Germinal center (tissue), 1 donor: ENCODE measurements at places on chromosomes 7 and 10.

DNA sequence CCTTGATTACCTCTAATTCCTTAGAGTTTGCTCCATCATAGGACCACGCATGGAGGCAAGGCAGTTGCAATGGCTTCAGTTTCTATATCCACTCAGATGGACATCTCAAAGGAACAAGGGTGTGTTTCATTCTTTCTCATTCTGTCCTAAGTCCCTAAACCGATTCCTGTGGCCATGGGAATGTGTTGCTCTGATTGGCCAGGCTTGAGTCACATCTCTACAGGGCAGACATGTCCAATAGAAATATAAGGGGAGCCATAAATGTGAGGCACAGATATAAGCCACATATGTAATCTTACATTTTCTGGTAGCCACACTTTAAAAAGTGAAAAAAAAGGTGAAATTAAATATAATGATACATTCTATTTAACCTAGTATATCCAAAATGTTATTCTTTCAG, 16.9 kb upstream of the DLD start:
- no peak for DNase-seq

GRCh38 chr7:99027841-99028240, 116.1 kb downstream of the SMURF1 start:
- DNase-seq: no peak

DNA sequence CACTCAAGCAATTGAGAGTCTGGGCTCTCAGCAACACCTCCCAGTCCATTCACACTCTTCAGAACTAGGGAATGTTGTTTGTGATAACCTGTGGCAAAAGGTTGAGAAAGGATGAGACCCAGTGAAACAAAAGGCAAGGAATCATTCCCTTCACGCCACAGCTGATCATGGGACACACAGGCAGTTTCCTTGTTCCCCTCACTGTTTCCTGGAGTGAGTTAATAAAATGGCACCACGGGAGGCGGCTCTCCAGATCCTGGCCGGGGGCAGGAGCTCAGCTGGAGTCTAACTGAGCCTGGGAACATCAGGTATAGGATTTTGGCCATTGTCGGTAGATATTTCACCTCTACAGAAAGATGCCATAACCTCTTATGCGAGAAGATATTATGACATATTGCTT, 107.3 kb upstream of the FAM171A1 start:
- no peak for DNase-seq

- DNase-seq: peak; percentile 39
Measured at GRCh38 chr7:4775848-4776623, 613 bp downstream of the AP5Z1 start.

- no peak for DNase-seq
Measured at GRCh38 chr10:21726601-21727225, 192.7 kb downstream of the MLLT10 start.

- DNase-seq: no peak
Measured at GRCh38 chr10:88008866-88009470, 145.5 kb downstream of the PTEN start.

- no peak for DNase-seq
Measured at GRCh38 chr7:77458786-77459185, 42.6 kb upstream of the GSAP start.

DNA sequence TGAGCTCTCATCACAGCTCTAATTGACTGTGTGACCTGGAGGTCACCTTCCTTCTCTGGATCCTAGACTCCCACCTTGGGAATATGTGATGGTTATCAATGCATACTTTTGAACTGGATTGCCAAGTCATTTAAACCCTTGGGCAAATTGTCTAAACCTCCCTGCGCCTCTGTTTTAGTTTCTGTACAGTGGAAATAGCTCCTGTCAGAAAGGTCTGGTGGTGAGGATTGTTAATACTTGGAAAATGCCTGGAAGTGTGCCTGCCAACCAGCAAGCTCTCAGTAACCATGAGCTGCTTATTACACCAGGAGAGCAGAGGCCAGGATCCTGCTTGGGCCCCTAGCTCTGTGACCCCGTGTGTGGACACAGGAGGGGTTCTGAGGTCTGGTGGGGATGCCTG, 108.7 kb upstream of the PPIF start:
- DNase-seq: no peak

GRCh38 chr7:135647755-135648154, 14.6 kb upstream of the STMP1 start:
- no peak for DNase-seq

DNA sequence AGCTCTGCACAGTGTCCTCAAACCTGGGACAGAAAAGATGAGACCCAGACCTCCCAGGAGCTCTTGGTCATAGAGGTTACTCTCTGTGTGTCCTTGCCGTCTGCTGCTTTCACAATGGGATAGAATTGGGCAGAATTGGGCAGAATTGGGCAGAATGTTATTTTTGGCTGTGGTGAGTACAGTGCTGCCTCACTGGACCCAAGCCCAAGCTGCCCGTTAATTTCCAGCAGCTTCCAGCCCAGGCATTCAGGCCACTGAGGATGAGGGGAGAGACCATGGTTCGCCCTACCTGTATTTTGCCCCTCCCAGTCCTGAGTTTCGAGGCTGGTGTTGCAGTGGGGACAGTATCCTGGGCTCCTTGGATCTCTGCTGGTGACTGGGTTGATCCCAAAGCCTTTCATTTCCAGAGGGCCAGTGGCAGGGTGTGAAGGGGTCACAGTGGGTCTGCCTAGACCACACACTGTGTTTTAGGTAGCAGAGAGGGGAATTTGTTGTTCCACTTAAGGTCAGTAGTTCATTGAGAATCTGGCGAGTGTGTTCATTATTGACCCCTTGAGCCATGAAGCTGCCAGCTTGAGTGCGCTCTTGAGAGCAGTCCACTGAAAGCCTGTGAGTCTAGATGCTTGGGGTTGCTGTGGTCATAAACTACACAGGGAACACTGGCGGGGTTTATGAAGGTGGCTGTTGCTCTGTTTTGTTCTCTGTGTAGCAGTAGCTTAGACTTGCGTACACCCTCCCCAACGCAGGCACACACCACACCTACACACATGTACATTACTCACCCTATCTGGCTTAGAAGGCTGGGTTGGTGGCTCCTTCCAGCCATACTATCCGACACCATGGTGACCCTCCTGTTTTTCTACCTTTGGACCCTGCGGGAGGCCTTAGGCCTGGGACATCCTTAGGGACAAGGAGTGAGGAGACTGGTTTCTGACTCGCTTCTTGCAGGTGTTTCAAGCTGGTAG, 23.5 kb downstream of the NACAD start:
- DNase-seq: no peak

- DNase-seq: no peak
Measured at GRCh38 chr10:108905821-108906220, 1017.5 kb downstream of the XPNPEP1 start.

- DNase-seq: peak; percentile 77
Measured at GRCh38 chr7:37342688-37343471, 105.8 kb downstream of the ELMO1 start.

GRCh38 chr7:36638586-36639263, 85.6 kb downstream of the AOAH start:
- no peak for DNase-seq

- no peak for DNase-seq
Measured at GRCh38 chr7:152059311-152059710, 33.8 kb downstream of the GALNT11 start.

DNA sequence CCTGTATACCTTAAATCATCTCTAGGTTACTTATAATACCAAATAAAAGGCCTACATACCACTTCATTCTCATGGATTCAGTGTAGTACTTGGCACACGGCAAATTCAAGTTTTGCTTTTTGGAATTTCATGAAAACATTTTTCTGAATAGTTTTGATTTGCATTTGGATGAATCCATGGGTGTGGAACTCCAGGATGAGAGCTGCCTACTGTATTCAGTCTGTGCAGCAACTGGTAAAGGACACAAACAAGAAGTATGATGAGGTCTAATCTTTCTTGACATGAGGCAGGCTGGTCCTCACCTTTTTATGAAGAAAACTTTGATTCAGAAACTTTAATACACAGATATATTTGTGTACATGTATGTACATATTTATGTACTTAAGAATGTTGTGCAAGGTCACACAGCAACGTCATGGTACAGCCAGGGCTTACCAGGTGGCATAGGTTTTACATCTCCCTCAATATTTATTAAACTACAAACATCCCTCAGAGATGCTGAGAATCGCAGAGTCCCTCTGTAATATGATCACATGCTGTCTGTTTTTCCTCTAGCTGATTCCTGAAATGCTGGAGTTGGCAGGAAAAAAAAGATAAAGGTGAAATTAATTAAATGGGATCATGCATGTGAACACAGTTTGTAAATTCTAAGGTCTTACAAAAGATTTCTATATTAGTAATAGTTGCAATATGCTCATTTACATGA, 239.6 kb downstream of the PRKG1 start:
- DNase-seq: no peak

- DNase-seq: no peak
Measured at GRCh38 chr7:137297551-137298463, 45.7 kb downstream of the PTN start.

- no peak for DNase-seq
Measured at GRCh38 chr10:110619514-110620397, 24.4 kb upstream of the RBM20 start.

- DNase-seq: no peak
Measured at GRCh38 chr7:98603399-98603788, 13.7 kb upstream of the NPTX2 start.

GRCh38 chr7:33669251-33669670, 236.1 kb upstream of the BMPER start:
- DNase-seq: no peak

DNA sequence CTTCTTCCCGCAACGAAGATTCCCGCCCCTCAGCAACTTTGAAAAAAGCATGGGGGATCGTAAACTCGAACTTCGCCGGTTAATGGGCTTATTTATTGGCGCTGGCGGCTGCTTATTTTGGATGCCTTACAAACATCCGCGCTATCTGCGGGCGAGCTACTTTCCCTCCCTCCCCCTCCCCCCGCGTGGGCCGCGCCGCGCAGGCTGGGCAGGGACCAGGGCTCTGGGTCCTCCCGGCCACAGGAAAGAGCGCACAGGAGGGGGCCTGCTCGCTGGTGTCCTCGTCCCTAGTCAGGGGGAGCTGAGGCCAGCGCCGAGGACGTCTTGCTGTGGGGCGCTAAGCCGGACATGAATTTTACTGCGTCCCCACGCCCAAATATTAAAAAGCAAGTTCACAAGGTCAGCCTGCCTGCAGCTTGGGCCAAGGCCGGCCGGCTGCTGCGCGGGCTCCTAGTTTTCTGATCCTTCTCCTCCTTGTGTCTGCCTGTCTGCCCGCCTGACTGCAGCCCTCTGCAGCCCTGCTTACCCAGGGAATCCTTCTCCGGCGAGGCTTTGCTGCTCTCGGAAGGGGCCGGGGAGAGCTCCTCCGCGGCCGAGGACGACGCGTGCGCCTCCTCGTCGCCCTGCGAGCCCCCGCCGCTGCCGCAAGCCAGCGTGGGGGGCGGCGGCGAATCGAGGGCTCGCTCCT, 1.2 kb downstream of the HOXA10 start:
- no peak for DNase-seq
